ENCODE measurements at places on chromosomes 2 and 18.

DNA sequence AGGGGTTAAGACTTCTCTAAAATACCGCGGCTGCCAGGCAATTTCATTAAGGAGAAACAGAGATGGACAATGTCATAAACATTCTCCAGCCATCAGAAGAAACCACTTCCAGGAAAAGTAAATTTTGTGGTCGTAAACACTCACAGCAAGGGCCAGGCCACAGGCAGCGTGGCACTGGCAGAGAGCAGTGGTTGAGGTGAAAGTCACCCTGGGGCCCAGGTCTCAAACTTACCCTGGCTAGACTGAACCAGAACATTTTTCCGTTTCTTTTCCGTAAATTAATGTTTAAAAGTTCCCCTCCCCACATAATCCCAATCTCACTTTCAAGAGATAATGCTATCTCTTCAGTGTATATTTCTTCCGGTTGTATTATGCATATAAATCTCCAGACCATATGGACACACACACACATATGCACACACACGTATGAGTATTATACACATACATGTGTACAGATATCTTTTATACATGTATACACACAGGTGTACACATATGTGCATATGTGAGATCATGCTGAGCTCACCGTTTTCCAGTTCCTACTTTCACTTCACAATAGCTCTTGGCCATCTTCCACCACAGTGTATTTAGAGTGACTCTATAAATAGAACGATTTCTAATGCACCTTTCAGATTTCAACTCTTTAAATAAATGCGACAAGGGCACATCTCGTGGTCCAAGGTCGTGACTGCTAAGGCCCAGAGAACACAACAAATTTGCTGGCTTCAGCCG is 90.1 kb downstream of the MALT1 start:
- no peak for DNase-seq

DNA sequence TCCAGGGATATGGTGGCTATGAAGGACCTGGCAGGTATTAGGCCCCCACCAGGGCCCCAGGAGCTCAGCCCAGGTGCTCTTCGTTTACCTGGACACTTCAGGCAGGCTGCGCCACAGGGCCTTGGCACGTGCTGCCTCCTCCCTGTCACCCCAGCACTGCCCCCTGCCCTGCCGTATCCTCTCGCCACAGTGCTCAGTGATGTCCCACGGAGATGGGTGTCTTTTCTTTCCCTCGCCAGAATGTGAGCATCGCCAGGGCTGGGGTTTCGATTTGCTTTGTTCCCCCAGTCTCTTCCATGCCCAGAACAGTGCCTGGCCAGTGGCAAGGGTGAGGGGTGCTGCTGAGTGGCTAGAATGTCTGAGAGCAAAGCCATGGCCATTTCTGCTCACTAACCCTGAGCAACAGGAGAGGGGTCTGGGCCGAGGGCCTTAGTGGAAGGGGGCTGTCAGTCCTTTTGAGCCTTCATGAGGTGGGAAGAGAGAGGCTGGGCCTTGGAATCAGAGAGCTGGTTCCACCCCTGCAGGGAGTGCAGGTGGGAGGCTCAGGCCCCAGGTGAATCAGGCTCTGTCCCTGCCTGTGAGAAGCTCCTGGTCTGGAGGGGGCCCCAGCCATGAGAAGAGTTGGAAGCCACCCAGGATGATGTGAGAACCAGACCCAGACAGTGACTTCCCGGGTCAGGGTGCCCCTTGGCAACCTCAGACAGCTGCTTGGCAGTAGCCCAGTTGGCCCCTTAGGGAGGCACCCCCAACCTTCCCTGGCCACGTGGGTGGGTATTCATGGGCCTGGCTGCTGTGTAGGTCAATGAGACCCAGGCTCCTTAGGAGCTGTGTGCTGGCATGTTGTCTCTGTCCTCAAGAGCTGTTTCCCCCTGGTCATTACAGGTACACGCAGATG is 129.9 kb upstream of the HS6ST1 start:
- DNase-seq = peak; percentile 11

- no peak for DNase-seq
Measured at GRCh38 chr2:65061910-65062339, 5.7 kb downstream of the CEP68 start.

DNA sequence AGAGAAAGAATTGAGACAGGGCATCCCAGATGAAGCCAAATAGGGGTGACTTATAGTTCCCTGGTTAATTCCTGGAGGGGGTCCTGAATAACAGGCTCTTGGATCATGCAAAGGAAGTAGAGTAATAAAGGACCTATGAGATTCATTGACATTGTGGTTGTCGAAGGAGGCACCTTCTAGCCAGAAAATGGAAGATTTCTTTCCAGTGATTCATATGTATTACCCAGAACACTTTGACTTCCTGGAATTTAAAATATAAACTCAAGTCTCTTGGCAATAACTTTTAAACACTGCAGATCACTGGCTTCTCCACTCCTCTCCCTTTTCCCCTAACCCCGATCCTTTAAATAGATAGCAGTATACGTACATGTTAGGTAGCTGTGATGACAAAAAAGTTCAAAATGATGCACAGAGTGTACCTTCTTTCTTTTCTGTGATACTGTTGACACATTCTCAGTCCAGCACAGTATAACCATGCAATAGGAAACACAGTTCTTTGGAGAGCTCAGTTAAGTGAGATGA is 211.8 kb downstream of the LTBP1 start:
- no peak for DNase-seq

DNA sequence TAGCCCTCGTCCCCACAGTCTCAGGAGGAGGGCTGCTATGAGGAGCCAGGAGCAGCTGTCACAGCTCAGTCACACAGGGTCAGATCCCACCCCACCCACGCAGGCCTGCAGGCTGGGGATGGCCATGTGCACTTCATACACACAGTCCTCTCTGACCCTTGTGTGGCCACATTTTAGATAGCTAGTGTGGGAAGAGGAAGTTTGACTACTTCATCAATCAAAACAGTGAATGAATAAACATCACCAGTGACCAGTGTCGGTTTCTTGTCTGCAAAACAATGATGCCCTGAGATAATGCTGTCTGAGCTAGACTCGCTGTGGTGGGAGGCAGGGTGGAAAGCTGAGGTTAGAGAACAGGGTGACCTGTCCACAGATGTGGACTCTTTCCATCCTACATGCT is 107.1 kb downstream of the PIEZO2 start:
- no peak for DNase-seq

- no peak for DNase-seq
Measured at GRCh38 chr18:75249175-75249518, 38.5 kb downstream of the TSHZ1 start.

DNA sequence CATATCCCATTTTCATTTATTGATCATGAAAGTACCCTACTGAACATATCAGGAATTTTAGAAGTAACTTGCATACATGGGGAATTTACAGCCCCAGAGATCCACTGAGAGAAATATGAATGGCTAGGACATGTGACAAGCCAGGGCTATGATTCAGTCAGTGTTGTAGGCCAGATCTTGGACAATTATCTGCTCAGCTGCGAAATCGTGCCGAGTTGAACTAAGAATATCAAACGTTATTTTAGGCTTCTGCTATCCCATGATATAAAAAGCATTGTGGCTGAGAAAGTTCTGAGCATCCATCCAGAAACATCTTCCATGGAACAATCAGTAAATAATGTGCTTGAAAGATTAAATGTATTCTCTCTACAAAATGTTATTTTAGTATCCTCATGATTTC is 85.7 kb upstream of the UNC80 start:
- DNase-seq = no peak

- DNase-seq = no peak
Measured at GRCh38 chr2:27307545-27308358, 493 bp downstream of the UCN start.

All from activated T-cell treated with anti-CD3 and anti-CD28 coated beads, Interleukin-2, amount 50 U/mL, for 48 hours (primary cell).